ENCODE measurements at places on chromosomes 11 and 22. TPM values are rescaled to one million over a fixed set of nuclear protein-coding genes. Genes with fewer than 3 reads are reported as not detected.

CPT1A gene
- 80.8 TPM for total RNA-seq

GRCh38 chr22:40654522-40655167, 18.1 kb upstream of the MRTFA start:
- H3K27me3 ChIP-seq = no peaks in the 10 kb centered on the region
- no peak overlapping the region for H3K4me3 ChIP-seq
- no peak for DNase-seq
- no peaks in the 10 kb centered on the region for H3K36me3 ChIP-seq
- H3K27ac ChIP-seq = peak overlapping the region; percentile 96
- H3K4me1 ChIP-seq = peaks cover 37% of the 10 kb centered on the region

CHRDL2 gene
- total RNA-seq = 3.7 TPM

DNA sequence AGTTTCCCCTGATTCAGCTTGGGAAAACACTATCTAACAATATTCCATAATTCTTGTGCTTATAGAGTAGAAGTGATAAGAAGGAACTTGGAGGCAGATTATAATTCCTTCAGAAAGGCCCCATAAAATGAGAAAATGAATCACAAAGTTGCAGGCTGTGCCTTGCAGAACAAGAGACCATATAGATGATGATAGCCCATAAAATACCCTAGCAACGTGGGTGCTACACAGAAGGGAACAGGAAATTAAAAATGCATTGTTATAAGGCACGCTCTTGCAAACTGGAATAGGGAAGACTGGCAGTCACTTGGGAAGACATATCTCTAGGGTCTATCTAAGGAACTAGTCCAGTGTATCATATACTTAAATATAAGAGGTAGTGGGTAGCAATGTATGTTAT, 67.6 kb downstream of the KIF18A start:
- no peaks in the 10 kb centered on the region for H3K36me3 ChIP-seq
- H3K27ac ChIP-seq = no peak overlapping the region
- DNase-seq = no peak
- no peak overlapping the region for H3K4me3 ChIP-seq
- no peaks in the 10 kb centered on the region for H3K4me1 ChIP-seq

DNA sequence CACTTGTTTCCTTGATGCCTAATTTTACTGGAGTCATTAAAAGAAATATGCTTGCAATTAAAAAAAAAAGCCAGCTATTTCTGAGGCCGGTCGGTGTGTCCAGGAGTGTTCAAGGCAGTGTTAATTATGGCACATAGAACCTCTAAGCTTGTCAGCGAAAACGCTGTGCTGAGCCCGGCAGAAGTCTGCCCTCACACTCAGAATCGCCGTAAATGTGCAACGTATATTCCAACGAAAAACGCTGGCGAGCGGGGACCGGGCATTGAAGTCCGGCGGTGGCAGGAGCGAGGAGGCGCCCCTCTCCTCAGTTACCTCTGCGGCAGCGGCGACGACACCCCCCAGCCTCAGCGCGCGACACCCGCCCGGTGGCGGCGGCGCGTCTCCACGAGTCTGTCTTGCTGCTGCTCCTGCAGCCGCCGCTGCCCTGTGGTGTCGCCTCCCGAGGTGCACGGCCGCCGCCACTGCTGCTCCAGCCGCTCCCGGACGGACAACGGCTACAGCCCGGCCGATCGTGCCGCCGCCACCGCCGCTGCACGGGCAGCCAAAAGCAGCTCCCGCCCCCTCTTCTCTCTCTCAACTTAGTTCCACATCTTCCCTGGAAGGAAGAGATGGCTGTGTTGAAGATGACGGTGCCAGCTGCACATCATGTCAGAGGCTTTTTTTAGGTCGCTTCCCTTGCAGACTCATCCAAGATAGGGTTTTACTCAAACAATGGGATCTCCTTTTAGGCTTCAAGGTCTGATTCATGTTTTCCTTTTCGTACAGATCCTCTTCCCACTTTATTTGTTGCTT, 56.0 kb downstream of the JAM3 start:
- peak overlapping the region; percentile 34 for H3K4me3 ChIP-seq
- H3K4me1 ChIP-seq = peaks cover 44% of the 10 kb centered on the region

- DNase-seq = no peak
- no peak overlapping the region for H3K4me3 ChIP-seq
- no peak overlapping the region for H3K27ac ChIP-seq
- H3K27me3 ChIP-seq = no peaks in the 10 kb centered on the region
- H3K4me1 ChIP-seq = peaks cover 53% of the 10 kb centered on the region
- H3K36me3 ChIP-seq = no peaks in the 10 kb centered on the region
These were observed 5.5 kb downstream of the PACSIN2 start for GRCh38 chr22:43009444-43009843.

Measured in vagina (tissue), 2 donors.